GM10248 (cell line): ENCODE measurements at places on chromosomes 6 and 20.

- no peak for DNase-seq
Measured at GRCh38 chr6:33577106-33577535, 3.0 kb downstream of the BAK1 start.

DNA sequence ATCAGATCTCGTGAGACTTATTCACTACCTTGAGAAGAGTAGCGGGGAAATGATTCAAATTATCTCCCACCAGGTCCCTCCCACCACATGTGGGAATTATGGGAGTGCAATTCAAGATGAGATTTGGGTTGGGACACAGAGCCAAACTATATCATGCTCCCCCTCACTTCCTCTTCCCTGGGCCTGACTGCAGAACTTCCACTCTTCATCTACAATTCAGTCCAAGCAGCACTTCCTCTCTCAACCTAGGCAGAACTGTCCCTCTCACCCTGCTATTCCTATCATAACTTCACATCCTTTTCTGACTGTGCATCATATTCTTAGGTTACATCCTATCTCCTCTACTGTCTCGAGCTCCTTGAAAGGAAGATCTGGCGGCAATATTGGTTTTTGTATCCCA is 184.0 kb upstream of the HDDC2 start:
- DNase-seq = no peak

DNA sequence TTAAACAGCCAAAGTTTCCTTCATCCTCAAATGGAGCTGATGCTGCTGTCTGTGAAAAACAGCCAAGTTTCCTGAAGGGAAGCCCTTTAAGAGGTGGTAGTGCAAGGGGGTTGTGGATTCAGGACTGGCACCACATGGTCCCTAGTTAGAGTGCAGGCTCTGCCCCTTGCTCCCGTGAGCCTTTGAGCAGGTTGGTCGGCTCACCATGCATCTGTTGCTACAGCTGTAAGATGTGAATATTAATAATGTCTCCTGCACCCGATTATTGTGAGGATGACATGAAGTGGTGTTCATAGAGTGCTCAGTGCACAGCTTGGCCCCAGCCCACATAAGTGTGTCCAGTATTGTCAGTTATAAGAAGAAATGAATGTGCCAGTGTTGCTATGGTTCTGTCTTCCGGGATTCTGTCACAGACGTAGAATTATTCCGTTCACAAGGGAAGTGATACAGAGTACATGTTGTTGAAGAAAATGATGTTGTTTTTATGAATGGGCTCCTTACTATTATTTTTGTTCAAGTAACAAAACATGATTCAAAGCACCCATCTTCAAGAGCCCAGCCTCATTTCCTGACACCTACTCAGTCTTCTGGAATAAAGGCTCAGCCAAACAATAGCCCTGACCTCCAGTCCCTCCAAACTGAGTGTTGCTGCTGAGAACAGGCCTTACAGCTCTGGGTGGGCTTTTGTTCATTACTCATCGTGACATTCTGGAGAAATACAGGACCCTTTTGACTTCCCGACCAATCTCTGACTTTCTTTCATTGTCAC is 2.9 kb upstream of the PKIG start:
- DNase-seq = no peak

GRCh38 chr6:37021356-37022129 is 16.1 kb downstream of the FGD2 start:
- no peak for DNase-seq

DNA sequence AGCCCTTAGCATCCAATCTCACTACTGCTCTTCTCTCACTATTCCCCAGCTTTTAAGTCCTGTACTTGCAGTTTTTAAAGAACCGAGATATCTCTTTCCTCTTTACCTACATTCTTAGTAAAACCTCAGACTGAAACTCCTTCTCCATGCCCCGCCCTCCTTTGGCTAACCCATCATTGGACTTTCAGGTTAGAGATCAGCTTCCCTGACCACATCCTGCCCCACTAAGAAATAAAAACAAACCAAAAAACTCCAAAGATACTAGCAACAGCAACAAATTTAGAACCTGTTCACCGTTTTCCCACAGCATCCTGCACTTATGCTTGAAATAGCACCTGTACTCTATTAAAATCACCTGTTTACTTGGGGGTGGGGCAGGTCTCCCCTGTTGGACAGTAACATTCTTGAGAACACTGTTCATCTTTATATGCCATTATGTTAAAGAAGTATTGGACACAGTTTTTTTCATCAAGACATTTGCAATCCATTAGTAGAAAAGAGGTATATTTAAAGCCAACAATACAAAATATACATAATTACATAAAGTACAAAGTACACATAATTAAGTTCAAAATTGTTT is 16.3 kb upstream of the SMAP1 start:
- no peak for DNase-seq

DNA sequence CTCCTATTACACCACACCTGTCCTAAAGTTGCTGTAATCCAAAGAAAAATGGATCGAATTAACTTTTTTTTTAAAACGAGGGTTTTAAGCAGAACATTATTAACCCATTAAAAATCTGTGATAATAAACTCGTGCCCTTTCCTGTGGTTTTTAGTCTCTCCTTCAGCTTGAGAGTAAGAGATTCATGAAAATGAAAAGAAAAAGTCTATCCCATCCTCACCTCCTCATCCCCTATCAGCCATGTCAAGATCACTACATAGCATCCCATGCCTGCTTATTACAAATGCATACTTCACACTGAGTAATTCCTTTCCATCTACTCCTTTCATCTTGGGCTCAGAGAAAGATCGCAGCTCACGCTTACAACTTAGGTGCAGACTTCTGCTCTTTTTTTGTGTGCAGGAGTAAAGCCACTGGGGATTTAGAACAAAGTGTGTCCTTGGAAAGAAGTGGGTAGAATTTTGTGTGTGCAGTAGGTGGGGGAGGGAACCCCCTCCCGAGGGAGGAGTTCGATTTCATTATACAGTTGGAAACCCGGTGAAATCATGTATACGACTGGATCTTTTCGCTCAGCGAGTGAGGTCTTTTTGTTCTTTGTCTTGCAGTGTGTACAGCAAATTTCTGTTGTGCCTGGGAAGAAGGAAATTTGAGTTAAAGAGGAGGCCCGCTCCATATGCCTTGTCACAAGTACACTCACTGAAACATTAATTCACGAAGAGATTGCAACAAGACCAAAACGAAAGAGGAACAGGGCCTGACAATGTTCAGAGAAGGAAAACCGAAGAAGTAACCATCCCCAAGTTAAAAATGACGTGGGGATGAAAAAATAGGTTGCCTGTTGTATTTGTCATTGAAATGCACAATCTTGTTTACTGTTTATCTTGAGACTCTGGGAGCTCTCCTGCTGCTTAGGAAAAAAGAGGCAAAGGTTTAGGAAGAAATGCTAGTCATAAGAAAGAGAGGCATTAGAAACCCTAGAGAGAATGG is 146.5 kb upstream of the ZNF217 start:
- DNase-seq = peak; percentile 45

GRCh38 chr6:22755605-22756004 is 186.2 kb downstream of the HDGFL1 start:
- no peak for DNase-seq

- no peak for DNase-seq
Measured at GRCh38 chr20:6966721-6967120, 199.2 kb downstream of the BMP2 start.

GRCh38 chr20:64119301-64119680 is 11.9 kb upstream of the NPBWR2 start:
- no peak for DNase-seq

- DNase-seq = no peak
Measured at GRCh38 chr6:119483908-119484307, 134.3 kb upstream of the MAN1A1 start.

DNA sequence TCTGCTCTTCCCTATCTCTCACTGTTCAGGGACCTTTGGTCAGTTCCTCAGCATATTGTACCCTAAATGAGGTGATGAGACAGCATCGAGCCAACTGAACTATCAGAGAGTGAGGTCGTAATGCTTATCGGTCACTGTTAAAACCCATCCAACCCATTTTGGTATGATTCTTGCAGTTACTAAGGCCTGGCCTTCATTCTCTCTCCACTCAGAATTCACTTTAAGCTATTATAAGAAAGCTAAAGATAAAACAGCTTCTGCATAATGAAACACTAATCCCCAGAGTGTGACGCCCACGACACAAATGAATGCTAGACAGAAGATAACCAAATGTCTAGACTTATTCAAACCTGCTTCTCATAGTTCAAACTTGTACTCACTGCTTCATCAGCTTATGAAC is 175.8 kb downstream of the GMPR start:
- peak; percentile 35 for DNase-seq

DNA sequence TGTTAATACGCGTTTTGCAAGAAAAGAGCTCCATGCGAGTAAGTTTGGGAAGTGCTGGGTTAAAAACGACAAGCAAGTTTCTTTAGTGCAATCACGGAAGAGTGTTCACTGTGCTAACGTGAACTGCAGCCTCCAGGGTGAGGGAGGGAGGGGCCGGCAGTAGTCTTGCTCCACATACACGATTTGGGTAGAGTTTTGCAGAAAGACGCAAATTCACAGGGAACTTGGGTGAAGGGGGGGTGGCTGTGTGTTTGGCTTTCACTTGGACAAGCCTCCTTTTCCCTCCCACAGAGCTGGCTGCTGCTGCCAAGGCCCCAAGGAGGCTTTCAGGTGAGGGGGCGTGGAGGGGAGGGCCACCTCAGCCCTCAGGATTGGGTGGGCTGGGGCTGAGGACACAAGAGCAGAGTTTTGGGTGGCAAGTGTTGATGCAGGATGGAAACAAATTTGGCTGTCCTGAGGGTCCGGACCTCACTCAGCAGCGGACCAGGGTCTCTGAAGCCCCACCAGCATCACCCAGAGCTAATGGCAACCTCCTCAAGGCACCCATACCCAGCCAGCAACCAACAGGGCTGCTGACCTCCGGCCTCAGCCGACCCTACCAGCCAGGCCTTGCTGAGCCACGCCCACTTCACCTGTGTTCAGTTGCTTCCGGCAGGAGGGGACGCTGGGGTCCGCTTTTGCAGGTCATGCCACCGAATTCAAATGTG is 204.5 kb downstream of the ERMARD start:
- no peak for DNase-seq

- no peak for DNase-seq
Measured at GRCh38 chr20:63254232-63254605, at the start of gene NKAIN4. Gene NKAIN4, minus strand, starts transcription at chr20:63254463. Its CDS starts 13 bp downstream, at chr20:63254450.

DNA sequence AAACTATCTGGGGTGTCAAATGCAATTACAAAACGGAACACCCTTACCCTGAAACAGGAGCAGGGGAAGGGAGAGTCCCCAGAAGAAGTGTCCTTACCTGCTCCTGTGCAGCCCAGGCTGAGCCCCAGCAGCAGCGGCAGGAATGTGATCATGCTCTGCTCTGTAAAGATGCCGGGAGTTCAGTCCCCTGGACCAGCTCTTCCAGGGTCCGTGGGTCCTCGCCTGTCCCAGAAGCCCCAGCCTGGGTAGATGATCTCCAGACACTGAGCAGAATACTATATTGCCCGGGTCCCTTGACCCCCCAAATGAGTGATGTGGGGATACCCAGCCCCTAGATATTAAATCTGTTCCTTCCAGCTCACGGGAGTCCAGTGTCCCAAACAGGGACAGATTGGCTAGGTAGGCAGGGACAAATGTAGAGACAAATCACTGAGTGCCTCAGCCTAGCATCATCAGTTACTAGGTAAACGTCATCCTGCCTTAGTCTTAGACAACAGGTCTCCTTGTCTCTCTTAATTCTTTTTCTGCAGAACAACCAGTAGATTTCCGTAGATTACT is at the start of gene HLA-DMB:
HLA-DMB (minus strand) TSS at position 373 of the 558 bp plus-strand sequence; CDS start at position 152, 221 bp downstream.
- DNase-seq = peak; percentile 87

GRCh38 chr6:158323561-158323958 is 11.3 kb downstream of the TULP4 start:
- DNase-seq = no peak

DNA sequence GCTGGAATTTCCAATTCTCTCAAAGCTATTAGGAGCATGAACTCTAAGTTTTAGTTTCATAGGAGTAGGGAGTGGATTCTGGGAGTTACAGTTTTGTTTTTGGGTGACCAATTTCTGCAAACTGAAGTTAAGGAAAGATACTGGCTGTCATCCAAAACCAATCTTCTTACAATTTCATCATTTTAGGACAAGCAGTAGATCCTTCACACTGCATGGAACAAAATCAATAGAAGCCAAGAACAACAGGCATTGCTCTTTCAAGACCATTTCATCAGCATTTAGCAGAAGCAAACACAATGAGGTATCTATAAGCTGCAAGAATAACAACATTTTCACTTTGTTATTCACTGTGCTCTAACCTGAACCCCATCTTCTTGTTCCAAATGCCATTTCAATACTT is 173.0 kb downstream of the GMDS start:
- DNase-seq = no peak

GRCh38 chr6:2038092-2038491 is 207.3 kb downstream of the GMDS start:
- DNase-seq = no peak

DNA sequence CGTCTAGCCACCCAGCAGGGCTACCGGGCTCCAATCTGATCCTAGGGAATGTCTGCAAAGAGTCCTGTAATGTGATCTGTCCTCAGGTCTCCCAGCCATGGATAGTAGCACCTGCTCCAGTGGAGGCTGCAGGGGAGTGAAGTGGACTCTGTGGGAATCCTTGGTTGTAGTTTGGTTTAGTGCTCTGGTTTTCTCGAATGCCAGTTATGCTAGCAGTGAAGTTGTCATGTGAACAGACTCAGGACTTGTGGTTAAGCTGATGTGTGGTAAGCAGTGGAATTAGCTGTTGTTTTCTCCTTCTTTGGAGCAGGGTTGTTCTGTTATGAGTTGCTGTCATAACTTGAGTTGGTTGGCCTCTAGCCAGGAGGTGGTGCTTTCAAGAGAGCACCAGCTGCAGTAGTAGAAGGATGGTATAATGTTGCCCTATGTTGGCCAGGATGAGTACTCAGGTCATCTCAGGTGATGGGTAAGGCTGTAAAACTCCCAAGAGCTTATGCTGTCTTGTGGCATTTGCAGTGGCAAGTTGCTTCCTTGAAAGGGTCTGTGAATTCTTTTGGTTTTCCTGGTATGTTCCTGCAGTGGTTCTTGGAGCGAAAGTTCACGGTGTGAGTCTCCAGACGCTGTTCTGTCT is 390.2 kb downstream of the UTRN start:
- no peak for DNase-seq

GRCh38 chr6:85273870-85274269 is 176.0 kb upstream of the NT5E start:
- DNase-seq = no peak

DNA sequence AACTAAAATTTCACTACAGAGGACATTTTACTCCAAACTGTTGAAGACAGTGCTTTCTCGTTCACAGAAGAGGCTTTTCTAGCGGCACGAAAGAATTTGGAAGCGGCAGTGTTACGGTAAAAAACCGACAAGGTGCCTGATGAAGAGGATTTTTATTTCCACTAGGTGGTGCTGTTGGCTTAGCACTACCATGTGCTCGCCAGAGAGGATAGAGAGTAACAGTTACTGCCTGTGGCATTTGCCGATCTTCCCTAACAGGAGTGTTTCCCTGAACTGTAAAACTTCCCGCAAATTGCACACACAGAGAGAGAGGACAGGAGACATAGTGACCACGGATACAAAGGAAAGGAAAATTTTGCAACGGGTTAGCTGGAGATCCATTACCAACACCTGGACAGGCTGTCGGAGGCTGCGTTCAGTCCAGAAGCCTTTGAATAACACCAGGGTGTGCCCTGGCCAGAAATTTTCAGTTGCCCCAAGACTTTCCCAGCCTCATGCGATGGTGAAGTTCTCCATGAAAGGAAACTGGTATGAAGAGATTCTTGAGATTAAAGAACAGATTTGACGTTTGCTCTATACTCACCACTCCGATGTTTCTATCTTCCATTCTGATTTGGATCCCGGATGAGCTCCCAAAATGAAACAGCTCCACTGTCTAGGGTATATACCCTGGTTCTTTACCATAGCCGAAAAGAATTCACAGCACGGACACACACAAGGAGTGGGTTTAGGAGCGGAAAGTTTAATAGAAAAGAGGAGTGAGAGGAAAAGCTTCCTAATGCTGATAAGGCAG is 48.1 kb downstream of the HLA-DPB1 start:
- DNase-seq = no peak
